ENCODE measurements at places on chromosomes 5 and 9.

GRCh38 chr9:136081113-136081825, 13.8 kb downstream of the NACC2 start:
- DNase-seq, result no peak

DNA sequence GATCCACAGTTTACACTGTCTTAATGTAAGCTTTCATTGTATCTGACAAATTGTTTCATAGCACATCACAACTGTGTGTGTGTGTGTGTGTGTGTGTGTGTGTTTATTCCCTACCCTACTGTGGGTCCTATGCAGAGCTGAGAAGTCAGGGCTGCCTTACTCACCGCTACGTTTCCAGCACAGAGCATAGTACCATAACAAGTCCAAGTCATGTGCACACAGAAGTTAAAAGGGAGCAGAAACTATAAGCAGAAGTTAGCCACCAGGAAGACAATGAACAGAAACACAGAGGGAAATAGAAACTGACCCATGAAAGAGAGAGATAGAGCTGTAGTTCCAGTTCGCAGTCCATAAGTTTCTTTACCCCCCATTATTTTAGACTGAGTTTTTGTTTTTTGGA, 38.2 kb upstream of the DMXL1 start:
- no peak for DNase-seq

- peak; percentile 76 for DNase-seq
Observed at GRCh38 chr9:126523611-126524111, 90.1 kb upstream of the LMX1B start.

GRCh38 chr9:693201-694091, 148.1 kb upstream of the DMRT1 start:
- no peak for DNase-seq

DNA sequence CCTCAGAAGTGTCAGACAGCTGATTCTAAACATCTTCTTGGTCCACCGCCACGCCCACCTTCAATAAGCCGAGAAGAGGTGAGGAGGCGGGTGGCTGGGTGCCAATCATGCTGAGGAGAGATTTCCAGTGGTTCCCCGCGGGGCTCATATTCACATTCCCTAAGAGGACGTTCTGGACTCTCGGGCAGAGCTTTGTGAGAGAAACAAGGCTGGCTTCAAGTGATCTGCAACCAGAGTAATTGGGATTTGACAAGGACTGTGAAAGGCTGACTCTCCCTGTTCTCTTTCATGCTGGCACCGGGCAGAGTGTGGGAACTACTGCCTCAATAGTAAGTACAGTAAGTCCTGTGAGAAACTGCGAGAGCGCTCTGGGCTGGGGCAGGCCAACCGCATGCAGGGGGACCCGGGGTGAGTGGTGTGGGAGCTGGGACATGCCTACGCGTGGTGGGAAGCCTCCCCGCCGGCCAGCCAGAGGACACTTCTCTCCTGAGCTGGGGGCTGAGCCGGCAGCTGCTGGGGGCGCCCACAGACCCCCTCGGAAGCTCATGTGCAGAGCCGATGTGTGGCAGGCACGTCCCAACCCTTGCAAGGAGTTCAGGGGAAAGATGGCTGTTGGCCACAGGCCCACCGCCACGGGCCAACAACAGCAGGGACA, 110.9 kb downstream of the LIFR start:
- no peak for DNase-seq

GRCh38 chr5:106940986-106941385, 729.8 kb downstream of the EFNA5 start:
- DNase-seq, result no peak

DNA sequence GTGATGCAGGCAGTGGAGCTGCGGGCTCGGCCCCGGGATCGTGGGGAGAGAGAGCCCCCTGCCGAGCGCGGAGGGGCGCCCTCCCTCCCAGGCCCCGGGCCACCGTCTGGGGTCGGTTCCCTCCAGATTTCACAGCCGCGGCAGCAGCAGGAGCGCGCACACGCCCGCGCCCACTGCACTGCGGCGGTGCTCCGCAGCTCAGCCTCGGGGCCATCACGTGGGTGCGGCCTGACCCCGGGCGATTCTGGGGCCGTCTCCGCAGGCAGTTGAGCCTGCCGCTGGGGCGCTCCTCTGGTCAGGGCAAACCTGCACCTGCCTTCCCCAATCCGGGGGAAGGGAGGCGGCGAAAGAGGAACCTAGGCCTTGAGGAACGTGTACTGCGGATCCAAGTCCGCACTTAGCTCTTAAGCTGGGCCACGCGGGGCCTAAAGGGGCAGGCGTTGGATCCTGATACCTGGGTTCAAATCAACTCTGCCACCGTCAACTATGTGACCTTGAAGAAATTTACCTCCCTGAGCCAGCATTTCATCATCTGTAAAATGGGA, 9.4 kb upstream of the DELE1 start:
- peak; percentile 9 for DNase-seq

DNA sequence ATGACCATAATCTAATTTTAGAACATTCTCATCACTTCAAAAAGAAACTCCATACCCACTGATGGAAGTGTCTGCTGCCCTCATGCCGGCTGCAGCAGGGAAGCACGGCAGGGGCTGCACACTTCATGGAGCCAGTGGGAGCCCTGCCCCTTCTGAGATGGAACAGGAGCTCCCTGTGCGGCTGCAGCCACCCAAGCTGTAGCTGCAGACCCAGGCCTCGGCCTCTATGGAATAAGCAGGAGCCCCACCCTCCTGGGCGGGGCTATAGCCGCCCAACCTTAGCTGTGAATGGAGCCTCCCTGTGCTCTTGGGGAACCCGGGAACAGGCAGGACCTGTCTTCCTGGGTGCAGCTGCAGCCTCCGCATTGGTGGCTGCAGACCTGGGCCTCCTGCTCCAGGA, 128.5 kb downstream of the NUDT12 start:
- DNase-seq, result no peak

GRCh38 chr5:100516285-100516684, 18.9 kb upstream of the FAM174A start:
- no peak for DNase-seq

- no peak for DNase-seq
Observed at GRCh38 chr9:127161081-127161624, 38.7 kb upstream of the ANGPTL2 start.

DNA sequence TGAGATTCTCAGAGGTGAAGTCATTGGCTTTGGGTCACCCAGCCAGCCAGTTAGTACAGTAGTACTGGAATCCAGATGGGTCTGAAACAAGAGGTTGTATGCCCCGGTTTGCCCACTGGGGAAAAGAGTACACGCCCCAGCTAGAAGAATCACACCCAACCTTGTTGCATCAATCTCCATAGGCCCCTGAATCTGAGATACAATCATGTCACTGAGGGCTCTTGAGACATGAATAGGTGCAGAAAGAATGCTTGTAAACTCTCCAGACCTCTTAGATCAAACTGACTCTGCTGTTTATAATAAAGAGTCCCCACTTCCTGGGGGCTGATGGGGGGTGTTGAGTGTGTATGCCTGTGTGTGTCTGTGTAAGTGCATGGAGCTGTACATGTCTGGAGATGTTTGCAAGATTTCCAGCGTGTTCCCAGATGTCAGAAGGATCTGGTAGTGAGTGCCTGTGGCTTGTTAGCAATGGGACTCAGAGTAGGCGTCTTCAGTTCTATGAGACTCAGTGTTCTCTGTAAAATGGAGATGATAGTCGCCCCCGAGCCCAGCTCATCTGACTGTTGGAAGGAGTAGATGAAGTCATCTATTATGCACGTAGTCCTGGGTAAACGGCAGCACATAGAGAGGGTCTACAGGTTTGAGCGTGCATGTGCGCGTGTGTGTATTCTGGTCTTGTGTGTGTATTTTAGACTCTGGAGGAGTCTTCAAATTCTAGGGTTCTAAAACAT, 48.2 kb downstream of the COL27A1 start:
- no peak for DNase-seq

DNA sequence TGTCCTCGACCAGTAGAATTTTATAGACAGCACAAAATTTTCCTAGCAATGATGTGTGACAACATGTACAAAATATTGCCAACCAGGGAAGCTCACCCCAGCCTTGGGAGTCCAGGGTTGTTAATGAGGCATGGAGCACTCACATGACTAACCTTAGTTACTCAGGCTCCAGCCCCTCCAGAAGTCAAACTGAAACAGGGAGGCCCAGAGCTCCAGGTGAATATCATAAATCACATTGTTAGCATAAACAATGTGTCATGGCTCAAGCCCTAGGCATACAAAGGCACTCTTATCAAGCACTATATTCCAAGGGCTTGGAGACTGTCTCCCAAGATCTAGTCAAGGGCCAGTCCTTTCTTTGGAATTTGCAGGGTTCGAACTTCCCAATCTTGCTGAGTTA, 44.4 kb downstream of the TNFAIP8 start:
- peak; percentile 48 for DNase-seq

- no peak for DNase-seq
Observed at GRCh38 chr5:141740885-141741284, 58.9 kb upstream of the ARAP3 start.

DNA sequence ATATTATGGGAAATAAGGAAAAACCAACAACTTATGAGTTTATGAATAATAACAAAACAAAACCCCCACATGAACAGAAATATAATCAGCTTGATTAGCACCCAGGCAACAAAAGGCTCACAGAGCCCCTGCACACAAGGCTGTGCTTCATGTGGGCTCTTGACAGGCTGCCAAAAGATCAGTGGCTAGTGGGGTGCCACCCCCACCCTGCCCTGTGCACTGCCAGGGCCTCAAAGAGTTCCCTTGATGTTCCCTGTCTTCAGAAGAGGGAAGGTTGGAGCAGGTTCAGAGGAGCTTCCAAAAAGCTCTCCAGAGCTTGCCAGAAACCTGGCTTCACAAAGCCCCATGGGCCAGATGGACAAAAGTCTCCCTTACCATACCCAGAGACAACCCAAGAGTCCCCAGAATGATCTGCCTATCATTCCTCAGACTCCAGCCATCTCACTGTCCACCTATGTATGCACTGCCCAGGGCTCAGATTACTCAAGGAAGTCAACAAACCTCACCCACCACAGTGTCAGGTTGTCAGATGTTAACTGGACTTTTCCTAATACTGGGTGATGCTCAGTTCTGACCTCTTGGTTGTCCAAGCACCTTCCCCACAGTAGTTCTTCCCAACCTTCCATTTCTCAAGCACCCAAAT, 87.5 kb downstream of the SIL1 start:
- no peak for DNase-seq

GRCh38 chr9:113652355-113653152, 189.0 kb downstream of the RGS3 start:
- no peak for DNase-seq

DNA sequence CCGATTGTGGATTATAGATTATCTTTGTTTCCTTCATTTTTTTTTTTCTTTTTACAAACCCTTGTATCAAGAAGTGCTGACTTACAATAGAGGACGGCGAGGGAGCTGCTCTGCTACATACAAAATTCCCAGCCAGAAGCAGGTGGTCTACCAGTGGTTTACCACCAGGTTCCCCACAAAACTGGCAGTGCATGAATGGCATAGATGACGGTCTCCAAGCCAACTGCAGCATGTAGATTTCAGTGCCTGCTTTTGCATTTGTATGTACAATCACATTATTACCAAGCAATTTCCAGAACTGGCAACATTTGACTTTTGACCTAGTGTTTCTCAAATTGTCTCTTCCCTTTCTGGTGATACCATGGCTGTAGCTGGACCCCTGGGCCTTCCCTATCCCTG, 84.0 kb downstream of the ACER2 start:
- DNase-seq, result no peak

DNA sequence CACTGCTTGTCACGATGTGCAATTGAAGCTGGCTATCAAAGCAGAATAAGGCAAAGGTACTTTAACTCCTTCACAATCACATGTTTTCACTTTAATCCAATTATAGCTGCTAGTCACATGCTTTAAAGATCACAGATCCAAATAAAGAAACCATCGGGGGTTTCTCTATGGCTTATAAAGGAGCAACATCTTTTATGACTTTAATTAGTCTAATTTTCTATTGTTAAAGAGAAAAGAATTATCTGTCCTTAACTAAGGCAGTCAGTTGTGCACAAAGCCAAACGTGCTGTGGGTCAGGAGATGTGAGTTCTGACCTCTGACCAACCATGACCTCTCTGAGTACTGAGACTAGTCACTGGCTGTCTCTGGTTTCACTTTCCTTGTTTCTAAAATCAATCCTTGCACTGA, 561.1 kb downstream of the RAB3C start:
- DNase-seq, result no peak

DNA sequence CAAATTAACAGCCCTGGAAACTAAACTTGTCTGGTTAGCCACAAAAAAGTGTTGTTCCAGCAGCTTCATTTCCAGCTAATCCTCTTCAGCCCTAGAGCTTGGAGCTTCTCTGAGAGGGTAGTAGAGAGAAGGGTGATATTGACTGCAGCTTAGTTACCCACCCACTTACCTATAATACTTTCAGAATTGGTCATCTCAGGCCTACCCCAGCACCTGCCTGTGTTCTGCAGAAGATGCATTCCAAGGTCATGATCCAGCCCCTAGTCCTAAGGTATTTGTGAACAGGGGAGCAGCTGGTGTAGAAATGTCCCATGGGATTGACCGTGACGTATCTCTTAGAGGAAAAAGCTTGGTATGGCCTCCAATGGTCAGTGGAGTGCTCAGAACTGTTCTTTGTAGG, 289.0 kb downstream of the NR3C1 start:
- no peak for DNase-seq

- no peak for DNase-seq
Observed at GRCh38 chr9:7154650-7155049, 396.9 kb downstream of the KDM4C start.

- DNase-seq, result no peak
Observed at GRCh38 chr5:157961896-157962590, 103.1 kb upstream of the CLINT1 start.

DNA sequence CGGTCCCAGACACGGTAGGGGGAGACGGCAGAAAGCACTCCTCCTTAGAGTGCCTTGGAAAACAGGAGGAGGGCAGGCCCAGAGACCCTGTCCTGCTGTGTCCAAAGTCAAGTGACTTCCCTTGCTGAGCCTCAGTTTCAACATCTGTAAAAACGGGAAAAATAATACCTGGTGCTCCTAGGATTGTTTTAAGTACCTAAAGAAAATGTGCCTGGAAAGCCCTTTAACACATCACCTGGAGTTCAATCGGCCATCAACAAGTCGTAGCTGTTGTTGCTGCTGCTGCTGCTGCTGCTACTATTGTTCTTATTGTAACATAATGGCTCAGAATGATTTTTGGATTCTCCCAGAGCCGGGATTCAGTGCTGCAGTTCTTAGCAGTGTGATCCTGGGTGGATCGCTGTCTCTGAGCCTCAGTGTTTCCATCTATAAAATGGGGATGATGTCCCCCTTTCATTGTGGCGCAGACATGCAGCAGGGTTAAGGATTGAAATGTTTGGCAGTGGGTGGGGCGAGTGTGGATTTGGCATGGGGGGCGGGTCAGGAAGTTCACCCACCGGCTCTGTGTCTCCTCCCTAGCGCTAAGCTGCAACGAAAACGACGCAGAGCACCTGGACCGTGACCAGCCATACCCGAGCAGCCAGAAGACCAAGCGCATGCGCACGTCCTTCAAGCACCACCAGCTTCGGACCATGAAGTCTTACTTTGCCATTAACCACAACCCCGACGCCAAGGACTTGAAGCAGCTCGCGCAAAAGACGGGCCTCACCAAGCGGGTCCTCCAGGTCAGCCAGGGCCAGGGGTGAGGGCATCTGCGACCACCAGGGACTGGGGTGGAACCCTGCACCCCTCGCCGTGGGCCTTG, 9.2 kb downstream of the LHX2 start:
- no peak for DNase-seq
